CD8-positive, alpha-beta T cell (primary cell): ENCODE measurements at places on chromosomes 3 and 15.

- no peak for DNase-seq
Observed at GRCh38 chr3:172410702-172411477, 37.4 kb downstream of the GHSR start.

DNA sequence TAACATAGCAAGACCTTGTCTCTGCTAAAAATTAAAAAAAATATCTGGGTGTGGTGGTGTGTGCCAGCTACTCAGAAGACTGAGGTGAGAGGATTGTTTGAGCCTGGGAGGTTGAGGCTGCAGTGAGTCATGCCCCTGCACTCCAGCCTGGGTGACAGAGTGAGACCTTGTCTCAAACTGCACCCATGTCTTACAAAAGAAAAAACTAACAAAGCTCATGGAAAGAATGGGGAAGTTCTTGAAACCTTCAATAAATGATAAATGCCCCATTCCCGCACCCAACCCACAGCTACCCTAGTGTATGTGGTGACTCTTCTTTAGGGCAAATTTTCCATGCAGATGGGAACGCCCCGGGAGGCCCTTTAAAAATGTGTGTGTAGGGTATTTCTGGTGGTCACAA is 28.3 kb downstream of the RPLP1 start:
- DNase-seq = no peak

DNA sequence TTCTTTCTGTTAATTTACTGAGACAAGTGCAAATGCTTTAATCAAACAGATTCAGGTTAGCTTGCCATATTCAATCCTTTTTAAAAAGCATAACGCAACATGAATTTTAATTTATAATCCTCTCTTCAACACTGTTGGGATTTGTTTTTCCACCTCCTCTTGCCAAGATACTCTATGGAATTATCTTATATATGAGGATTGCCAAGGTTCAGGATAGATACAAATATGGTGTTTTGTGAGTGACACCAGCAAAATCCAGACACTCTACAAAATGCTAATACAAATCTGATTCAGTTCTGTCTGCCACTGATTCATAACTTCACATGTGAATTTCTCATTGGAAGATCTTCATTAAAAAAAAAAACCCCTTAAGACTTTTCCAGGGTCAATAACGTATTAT is 104.8 kb downstream of the FBN1 start:
- no peak for DNase-seq

GRCh38 chr3:131892331-131892730 is 142.5 kb downstream of the CPNE4 start:
- DNase-seq = no peak

DNA sequence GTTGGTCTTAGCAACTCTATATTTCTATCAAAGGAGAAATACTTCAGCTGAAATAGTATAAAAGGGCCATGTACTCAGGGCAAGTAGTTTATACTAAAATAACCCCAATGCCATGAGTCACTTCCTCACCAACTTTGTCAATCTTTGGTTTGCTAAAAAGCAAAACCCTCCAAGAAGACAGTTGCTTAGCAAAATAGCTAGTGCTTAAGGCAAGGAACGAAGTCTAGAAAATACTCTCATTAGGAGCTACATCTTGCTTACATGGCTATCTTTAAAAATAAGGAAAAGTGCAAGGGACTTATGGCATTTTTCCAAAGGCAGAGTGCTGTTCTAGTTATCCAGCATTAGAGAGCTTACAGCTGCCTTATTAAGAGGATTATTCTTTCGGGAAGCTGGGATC is 28.4 kb downstream of the P3H2 start:
- DNase-seq = no peak

GRCh38 chr3:179956416-179956830 is 80.3 kb downstream of the PEX5L start:
- DNase-seq = no peak

- DNase-seq = no peak
Observed at GRCh38 chr3:106640353-106640752, 736.9 kb upstream of the CCDC54 start.

- no peak for DNase-seq
Observed at GRCh38 chr3:14290631-14291385, 111.6 kb upstream of the SLC6A6 start.

DNA sequence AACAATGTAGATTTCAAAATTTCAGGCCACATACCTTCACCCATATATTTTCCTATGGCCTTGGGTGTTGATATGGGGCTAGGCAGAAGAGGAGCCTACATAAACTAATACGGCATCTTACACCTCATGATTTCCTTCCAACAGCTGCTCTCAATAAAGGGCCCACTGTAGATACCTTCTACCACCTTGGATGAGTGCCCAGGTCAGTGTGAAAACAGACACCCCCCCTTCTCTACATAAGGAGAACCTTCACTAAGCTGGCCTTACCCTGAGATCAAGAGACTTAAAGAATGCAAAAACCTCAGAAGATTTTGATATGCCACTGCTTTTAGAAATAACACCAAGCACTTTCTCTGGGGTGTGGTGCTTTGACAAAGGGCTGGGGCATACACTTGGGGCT is 42.7 kb downstream of the SH3BP5 start:
- no peak for DNase-seq

DNA sequence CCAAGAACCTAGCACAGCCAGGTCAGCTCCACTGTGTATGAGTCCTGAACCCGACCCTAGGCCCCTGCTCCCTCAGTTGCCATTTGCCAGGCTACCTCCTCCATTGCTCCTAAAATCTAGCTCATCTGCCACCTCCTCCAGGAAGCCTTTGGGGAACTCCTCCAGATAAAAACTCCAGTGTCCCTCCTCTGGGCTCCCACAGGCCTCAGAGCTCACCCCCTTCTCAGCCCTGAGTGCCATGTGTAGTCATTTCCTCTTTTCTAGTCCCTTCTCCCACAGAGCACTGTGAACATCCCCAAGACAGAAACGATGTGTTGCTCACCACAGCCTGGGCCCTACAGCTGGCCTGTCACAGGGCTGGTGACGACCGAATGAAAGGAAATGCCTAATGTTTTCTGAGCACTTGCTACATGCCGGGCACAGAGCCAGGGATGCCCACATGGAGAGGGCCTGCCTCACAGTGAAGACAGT is 61.0 kb downstream of the IQSEC1 start:
- no peak for DNase-seq
